ENCODE measurements at places on chromosomes 2 and 18. TPM values are rescaled to one million over a fixed set of nuclear protein-coding genes. Genes with fewer than 3 reads are reported as not detected.

GRCh38 chr18:9530226-9531009 lies 55.1 kb downstream of the RALBP1 start:
- DNase-seq: no peak

DNA sequence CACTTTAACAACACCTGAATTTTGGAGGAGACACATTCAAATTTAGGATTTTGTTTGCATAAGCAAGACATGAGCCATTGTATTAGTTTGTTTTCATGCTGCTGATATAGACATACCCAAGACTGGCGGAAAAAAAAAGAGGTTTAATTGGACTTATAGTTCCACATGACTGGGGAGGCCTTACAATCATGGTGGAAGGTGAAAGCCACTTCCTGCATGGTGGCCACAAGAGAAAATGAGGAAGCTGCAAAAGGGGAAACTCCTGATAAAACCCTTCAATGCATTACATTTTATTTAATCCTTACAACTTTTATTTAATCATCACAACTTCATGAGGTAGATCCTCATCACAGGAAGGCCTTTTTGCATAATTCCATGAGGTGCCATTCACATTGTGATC lies 242.0 kb upstream of the STON1 start:
- no peak for DNase-seq

Gene IL36RN
- total RNA-seq: 0.69 TPM

Gene CCDC142
- total RNA-seq: 9.7 TPM

GRCh38 chr2:221323513-221323912 lies 248.6 kb downstream of the EPHA4 start:
- peak; percentile 45 for DNase-seq

GRCh38 chr2:238657132-238658053 lies 190.5 kb upstream of the TWIST2 start:
- DNase-seq: no peak

- no peak for DNase-seq
Observed at GRCh38 chr2:223634238-223634637, 32.1 kb upstream of the SCG2 start.

Gene YWHAQ
- total RNA-seq: 414 TPM

Gene ALPI
- total RNA-seq: not detected

Gene PSD4
- total RNA-seq: 28.7 TPM

DNA sequence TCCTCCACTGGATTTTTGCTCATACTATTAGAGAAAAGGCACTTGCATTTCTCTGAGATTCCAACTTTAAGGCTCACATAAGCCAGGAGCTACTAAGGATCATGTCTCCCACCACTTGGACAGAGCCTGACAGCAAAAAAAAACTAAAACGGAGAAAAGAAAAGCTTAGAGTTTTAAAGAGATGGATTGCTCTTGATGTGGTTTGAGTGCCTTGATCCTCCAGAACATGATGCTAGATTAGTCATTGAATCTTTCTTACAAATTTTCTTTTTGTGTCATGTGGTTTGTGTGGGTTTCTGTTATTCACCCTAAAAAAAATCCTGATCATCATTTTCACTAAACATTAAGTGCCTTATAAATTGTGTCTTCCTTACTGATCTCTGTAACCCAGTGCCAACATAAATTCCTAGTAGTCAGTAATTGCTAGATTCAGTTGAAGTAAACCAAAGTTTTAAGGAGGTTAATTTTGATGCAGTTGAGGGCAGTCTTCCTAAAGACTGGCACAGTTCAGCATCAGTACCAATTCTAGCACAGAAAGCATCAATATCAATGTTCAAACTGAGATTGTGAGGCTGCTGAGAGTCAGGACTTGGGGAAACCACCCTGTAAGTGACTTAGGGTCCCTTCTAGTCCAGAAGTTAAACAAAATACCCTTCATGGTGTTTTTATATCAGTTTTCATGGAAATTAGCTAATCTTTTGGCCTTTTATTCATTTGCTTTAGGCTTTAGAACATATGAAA lies 206.3 kb downstream of the RAD51AP2 start:
- DNase-seq: peak; percentile 35

DNA sequence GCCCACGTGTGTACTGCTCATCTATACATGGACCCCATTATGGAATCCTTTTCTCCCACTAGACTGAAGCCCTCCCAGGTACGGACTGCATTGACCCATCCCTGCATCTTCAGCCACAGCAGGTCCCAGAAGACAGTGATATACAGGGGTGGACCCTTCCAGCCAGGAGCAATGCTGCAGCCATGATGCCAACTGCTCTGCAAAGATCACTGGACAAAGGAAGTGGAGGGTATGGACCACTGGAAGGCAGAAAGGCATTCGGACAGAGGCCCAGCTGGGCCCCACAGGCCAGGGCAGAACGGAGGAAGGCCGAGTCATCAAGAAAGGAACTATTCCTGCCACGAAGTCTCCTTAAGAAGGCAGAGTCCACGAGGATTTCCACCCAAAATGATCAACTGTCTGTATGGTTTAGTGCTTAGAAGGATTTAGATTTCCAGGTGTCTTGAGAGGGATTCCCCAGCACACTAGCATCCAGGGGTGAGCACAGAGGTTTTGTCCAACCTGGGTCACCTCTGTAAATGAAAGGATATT lies 93.4 kb downstream of the TWIST2 start:
- DNase-seq: no peak

Gene SOS1
- 9.6 TPM for total RNA-seq

Gene PLA2R1
- 17.8 TPM for total RNA-seq

GRCh38 chr2:23645230-23645808 lies 260.3 kb downstream of the KLHL29 start:
- DNase-seq: no peak

DNA sequence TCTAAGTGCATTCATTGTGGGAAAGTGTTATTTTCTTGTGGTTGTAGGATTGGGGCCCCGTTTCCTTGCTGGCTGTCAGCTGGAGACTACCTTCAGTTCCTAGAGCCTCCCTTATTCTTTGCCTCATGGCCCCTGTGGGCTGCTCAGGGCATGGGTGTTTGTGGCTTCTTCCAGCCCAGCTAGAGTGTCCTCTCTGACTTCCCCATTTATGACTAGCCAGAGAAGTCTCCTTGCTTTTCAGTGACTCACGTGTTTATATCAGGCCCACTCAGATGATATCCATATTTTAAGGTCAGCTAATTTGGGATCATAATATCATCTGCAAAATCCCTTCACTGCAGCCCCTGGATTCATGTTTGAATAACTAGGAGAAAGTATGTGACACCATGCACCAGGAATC lies 62.8 kb downstream of the DTNA start:
- DNase-seq: no peak

GRCh38 chr2:55902971-55903370 lies 20.6 kb downstream of the EFEMP1 start:
- peak; percentile 88 for DNase-seq

Gene CPS1
- 38.4 TPM for total RNA-seq

DNA sequence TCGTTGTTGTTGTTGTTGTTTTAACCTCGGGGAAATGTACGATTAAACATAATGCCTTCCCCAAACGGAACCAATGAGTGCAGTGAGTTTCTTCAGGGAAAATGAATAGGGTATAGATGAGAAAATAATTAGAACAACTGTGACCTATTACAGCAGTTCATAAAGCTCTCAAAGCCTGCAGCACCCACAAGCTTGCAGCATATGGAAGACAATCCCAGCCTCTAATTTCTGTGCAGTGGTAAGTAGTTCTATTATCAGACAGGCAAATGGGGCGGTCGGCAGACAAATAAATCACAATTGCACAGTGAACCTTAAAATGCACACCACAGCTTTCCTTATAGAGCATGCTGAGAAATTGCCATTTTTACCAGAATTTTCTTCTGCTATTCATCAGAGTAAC lies 159.5 kb downstream of the MYT1L start:
- DNase-seq: no peak

Gene SNTG2
- not detected for total RNA-seq

DNA sequence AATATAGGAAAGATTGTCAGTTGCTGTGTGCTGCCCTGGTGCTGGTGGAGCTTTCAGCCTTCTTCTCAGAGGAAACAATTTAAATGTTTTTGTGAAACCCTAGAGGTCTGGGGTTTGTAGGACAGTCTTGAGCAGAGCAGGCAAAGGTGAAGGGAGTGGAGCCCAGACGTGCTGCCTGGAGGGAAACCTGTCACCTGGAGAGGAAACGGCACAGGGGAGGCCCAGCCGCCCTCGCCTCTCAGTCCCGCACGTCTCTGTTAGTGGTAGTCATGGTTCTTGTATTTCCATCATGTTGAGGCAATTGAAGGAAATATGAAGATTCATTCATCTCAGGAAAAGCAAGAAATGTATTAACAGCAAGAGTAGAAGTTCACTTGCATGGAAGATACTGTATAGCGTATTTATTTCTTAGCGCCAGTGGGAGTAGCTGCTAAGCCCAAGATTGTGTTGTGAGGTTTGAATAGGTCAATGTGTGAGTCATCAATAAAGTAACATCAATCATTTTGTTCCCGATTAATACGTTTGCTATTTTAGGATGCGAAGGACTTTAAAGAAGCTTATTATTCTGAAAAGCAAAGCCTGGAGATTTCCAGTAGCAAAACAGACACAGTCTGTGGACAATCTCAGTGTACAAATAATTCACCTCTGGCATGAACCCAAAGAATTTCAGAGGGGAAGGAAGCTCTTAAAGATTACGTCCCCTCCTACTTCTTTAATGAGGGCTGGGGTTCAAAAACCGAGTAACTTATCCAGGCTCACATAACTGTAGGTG lies 70.4 kb downstream of the LRRFIP1 start:
- no peak for DNase-seq

DNA sequence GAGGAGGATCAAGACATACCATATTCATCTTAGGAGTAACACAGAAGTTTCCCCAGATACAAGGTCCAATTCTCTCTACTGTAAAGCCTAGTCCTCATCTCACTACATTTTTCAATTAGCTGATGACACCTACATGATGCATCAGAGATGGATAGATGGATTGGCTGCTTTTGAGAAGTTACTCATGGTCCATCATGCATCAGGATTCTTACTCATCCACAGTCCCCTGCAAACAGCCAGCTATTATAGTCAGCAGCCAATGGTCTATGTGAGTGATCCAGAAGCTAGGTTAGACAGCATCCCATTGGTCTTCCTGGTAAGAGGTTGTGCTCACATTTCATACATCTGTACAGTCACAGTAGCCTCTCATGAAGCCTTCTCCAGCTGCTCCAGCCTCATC lies 154.5 kb upstream of the NRP2 start:
- peak; percentile 9 for DNase-seq

GRCh38 chr2:124836416-124836815 lies 811.3 kb downstream of the CNTNAP5 start:
- no peak for DNase-seq

GRCh38 chr2:81551040-81551634 lies 1246.6 kb upstream of the LRRTM1 start:
- no peak for DNase-seq

DNA sequence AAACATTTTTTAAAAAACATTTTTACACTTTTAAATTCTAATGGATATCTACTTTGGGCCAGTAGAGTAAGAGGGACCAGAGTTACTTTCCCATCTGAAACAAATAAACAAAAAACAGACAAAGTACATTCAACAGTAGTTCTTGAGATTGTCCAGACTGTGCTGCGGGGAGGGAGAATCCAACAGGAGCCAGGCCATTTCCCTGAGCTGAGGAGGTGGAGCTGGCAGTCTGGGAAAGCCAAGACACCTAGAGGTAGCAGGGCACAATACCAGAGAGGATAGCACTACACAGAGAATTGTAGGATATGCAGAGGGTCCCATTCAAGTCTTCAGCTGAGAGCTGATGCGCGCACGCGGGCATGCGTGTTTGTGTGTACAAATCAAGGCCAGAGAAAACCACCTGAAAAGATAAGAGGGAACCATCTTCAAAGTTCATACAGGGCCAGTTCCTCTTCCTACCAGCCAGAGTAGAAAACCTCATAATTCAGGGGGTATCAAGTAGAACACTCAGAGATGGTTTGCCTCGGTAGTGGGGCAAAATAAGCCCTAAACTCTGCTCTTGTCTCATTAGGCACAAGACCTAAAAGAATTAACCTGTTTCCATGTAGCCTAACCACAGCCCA lies 44.0 kb downstream of the PTRHD1 start:
- DNase-seq: no peak
